ENCODE measurements at places on chromosomes 3 and 15.

GRCh38 chr3:144859161-144859560 lies 887.5 kb downstream of the DIPK2A start:
- DNase-seq, result no peak

- DNase-seq, result peak; percentile 12
Measured at GRCh38 chr3:138417559-138417982, 16.8 kb upstream of the ESYT3 start.

- DNase-seq, result no peak
Measured at GRCh38 chr3:185316740-185317412, 46.1 kb upstream of the MAP3K13 start.

GRCh38 chr3:113105966-113106660 lies 105.2 kb upstream of the BOC start:
- DNase-seq, result no peak

- no peak for DNase-seq
Measured at GRCh38 chr3:101303089-101303731, 17.2 kb downstream of the IMPG2 start.

- DNase-seq, result no peak
Measured at GRCh38 chr15:31306426-31307269, 20.0 kb upstream of the KLF13 start.

- no peak for DNase-seq
Measured at GRCh38 chr3:174973465-174973864, 114.3 kb downstream of the NAALADL2 start.

- DNase-seq, result no peak
Measured at GRCh38 chr3:46695962-46696894, 2.7 kb upstream of the ALS2CL start.

DNA sequence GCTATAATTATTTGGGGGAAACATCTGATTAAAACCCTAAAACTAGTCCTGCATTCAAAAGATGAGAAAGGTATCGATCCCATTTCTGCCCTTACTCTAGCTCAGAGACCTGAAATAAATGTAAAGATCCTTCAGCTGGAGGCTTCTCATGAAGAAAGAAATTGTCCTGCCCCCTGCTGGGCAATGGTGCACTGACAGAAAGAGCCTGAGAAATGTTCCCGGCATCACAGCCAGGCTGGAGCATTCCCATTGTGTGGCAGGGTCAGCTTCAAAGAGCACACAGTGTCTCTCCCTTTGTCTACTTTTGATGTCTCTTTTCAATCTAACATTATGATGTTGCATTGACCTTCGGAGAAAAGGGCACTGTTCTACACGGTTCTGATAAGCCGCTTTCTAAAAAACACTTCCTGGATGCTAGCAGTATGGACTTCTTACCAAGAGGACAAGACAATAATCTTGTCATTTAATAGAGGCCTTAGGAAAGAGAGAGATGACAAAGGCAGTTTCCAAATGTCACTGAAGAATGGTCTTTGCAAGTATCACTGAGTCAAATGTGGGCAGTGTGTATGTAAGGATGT lies 287.5 kb downstream of the MAGI1 start:
- DNase-seq, result no peak

DNA sequence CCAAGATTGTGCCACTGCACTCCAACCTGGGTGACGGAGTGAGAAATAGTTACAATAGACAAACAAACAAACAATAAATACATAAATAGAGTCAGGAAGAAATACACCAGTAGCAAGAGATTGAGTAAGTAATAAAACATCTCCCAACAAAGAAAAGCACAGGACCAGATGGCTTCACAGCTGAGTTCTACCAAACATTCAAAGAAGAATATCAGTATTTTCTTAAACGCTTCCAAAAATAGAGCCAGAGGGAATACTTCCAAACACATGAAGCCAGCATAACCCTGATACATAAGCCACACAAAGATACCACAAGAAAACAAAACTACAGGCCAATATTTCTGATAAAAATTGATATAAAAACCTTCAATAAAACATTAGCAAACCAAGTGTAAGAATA lies 30.7 kb upstream of the IGSF10 start:
- DNase-seq, result no peak

DNA sequence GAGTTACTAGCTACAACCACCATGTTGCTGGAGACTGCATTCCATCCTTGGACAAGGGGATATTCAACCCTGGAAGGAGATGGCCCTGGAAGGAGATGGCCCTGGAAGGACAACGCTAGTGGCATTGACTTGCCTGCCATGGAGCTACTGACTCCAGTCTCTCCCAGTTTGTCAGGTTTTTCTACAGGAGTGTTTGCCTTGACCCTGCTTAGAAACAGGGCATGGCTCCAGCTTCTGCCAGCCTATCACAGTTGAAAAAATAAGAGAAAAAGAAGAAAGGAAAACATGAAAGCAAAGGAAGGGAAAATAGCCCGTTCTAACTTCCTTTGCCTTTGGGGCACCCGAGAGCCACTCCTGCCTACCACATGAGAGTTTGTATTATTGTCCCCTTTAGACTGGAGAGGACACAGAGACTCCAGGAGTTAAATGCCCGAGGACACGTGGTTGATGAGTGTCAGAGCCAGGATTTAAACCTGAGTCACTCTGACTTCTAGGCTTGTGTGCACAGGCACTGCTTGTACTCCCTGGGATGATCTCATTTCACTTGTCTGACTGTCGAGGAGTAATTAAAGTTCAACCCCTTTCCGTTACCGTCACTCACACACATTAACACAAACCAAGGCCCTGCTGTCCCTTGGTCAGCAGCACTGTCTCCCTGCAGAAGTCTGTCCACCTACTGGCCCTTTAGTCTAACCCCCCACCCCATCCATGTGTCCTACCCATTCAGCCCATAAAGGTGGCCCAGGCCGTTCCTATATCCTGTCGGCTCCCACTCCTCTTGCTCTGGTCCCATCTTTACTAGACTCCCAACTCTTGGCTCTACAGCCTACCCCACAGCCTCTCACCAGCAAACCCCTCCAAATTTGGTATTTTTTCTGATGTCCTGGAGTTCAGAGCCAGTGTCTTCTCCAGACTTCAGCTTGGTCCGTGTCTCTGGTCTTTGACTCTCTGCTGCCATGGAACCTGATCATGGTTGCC lies 46.1 kb downstream of the C2CD4A start:
- no peak for DNase-seq

GRCh38 chr3:189953551-189953950 lies 167.1 kb downstream of the P3H2 start:
- no peak for DNase-seq

DNA sequence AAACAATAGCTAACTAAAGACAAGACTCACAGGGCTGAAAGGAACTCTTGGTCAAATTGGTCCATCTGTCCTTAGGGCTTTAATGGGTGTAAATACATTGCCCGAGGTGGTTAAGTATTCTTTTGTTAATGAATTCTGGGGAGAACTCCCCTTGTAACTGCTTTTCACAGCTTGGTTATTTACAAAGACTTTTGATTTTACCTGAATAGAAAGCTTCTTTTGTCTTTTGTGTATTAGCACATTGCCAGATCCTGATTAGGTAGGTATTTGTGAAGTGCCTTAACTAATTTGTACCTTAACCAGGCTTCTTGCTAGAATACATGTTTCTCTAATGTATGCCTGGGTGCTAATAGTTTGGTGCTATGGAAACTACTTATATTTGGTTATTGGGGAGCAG lies 14.0 kb downstream of the CHD2 start:
- no peak for DNase-seq

DNA sequence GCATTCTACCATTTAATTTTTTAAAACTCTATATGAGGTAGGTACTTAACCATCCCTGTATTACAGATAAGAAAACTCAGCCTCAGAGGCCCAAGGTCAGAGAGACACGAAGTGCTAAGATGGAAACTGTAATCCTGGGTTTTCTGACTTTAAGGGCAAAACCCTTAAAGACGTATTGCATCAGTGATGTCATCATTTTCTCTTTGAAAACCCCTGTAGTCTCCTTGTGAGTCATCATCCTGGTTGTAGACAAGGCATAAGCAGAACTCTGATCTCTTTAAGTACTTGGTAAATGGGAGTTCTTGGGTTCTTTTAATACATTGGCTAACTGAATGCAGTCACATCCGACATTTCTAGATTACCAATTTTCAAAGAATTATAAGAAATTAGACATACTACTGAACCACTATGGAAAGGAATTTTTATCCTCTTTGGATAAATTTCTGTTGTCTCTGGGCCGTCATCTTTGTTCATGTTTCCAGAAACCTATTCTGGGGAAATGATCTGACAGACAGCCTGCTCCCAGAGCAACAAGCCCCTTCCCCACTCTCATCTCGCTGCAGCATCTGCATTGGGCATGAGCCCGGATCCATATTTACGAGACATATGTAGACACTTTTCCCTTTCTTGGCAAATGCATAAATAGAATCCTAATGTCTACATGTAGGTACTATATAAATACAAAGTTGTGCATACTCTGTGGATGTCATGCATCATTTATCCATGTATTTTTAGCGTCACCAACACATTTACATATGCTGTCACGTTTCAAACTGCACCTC lies 48.7 kb upstream of the MDFIC2 start:
- no peak for DNase-seq

DNA sequence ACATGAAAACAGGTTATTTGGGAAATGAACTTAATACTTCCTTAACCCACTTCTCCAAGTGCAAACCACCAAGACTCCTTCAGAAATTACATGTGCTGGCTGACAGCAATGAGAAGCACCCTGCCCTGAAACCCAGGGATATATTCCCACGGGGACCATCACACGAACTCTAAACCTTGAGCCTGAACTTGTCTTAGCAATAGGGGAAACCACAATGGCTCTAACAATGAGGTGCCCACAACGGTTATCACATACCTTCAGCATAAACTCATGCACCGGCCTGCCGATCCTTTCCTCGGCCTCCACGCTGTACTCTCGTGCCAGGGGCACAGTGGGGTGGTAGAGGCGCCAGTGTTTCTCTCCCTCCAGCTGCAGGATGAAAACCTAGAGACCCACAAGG lies 13.4 kb downstream of the RIOX2 start:
- DNase-seq, result no peak

- no peak for DNase-seq
Measured at GRCh38 chr15:23440596-23440995, 6.4 kb downstream of the GOLGA6L2 start.

GRCh38 chr3:14520967-14521366 lies 19.2 kb downstream of the GRIP2 start:
- no peak for DNase-seq

DNA sequence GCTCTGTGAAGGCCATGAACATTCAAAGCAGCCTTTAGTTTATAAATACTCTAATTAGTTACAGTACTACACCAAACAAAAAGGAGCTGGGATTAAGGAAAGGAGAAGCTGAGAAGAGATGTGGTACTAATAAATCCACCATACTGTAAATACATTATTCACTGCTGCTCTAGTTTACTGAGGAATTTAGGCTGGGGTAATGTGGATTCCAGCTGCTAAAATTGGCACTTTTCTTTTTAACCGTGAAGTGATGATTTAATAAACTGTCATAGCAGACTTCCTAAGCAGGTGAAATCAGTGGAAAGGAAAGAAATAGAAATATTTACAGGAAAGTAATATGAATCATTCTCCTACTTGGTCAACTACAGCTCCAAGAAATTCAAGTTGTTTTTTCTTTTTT lies 88.7 kb downstream of the TFG start:
- no peak for DNase-seq

- no peak for DNase-seq
Measured at GRCh38 chr3:190018460-190018859, 102.2 kb downstream of the P3H2 start.

DNA sequence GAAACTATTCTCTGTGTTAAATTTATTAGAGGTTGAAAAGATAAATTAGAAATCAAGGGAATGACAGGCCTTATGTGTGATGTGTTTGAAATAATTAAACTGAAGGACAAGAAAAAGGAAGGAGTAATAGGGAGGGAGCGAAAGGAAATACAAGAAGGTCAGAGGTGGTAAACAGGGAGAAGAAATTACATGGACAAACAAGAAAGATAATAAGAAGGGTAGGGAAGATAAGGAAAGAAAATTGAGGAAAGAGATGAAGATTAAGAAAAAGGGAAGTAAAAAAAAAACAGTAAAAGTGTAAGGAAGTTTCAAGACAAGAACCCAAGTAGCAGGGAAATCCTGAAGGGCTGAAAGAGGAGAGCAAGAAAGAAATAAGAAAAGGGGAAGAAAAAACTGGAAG lies 26.2 kb upstream of the ANXA2 start:
- DNase-seq, result no peak

GRCh38 chr3:156559321-156559720 lies 4.4 kb upstream of the SSR3 start:
- DNase-seq, result no peak

DNA sequence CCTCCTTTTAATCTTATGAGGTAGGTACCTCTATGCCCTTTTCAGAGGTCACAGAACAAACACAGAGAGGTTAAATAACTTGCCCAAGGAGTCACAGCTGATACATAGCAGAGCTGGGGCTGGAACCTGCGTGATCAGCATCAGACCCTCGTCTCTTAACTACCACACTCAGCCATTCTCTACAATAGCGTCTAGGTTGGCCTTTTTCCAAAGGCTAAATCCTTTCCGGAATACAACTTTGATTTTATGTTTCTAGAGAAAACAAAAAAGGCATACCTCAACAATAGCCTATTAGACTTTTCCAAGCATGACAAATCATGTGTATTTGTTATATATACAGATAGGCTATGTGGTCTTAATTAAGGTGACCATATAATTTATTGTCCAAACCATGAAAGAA lies 187.2 kb downstream of the RORA start:
- DNase-seq, result no peak

DNA sequence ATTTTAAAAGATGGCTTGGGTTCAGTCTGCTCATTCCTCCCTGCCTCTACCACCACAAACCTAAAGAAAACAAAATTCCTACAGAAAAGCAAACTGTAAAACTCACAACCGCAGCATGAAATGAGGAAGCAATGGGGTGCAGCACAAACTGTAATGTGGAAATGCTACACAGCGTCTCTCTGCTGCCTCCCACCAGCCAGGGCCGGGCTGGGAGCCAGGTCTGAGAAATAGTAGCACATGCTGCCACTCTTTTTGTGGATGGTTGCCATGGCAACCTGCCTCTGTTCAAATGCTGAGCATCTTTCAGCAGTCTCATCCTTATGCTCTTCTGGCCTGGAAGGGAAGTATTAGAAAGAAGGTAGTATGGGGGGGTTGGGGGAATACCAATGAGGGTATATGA lies 55.4 kb downstream of the EOMES start:
- peak; percentile 66 for DNase-seq

- no peak for DNase-seq
Measured at GRCh38 chr15:73902121-73903020, 23.9 kb upstream of the LOXL1 start.

DNA sequence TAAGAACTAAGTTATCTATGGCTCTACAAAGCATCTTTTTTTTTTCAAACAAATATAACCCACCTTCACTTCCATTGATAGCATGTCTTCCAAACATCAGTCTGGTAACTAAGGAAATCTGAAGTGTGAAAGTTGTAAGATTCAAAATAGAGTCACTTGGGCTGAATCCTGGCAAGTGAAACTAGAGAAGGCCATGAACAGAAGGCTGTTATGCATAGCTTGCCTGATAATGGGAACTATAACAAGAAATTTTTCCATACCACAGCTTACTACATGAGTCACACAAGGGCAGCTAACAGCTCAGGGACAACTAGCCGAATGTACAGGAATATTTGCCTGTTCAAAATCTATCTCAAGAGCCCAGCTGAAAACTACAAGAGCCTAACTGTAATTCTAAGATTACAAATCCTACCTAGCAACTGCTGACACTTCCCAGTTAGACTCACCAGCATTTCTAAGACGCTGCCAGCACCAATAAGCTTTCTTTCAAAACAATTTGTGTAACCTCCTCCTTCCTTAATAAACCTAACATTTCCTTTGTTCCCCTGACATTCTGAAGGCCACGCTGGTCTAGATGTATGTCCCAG lies 1066.5 kb downstream of the PLOD2 start:
- DNase-seq, result no peak

- no peak for DNase-seq
Measured at GRCh38 chr15:80514071-80514780, 110.0 kb downstream of the ARNT2 start.
